ENCODE measurements at places on chromosomes 6 and 20.
A peak's percentile ranks its signal among the peaks of the same experiment; 100 is the strongest.

DNA sequence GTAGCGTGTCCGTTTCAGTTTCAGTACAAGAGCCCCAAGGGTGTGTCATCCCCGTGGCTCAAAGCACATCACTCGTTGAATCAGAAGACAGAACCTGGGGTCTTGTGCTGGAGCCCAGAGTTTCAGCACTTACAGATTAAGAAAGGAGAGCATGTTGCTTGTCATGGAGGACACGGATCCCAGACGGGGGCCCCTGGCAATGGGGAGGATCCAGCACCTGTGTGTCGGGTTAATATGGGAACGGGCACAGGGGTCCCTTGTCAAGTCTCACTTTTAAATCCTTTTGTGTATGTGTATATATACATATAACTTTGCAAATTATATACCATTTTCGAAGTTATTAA, 23.4 kb downstream of the THBS2 start:
- no peak for DNase-seq

GRCh38 chr6:144411531-144412165, 126.5 kb downstream of the UTRN start:
- no peak for DNase-seq

DNA sequence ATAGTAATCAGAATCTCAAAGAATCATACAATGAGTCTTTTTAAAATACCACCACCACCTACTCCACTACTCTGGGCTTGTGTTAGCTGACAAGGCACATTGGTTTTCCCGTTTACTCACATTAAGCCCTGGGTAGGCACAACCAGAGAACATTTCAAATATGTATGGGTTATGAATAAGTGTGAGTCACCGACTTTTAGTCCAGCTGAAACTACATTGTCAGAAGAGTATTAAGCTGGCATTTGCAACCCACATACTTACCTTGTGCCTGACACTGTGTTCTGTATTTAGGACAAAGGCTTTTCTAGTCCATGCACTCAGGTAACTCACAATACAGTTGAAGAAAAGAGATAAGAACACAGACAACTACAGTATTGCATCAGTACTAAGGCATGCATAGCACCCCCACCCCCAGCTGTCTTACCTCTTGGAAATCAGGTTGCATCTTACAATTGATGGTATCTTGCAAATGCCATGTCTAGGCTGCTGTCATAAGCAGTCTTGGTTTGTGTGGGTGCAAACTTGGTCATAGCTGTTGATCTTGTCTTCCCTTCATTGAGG, 40.3 kb upstream of the AHI1 start:
- peak; percentile 50 for DNase-seq

DNA sequence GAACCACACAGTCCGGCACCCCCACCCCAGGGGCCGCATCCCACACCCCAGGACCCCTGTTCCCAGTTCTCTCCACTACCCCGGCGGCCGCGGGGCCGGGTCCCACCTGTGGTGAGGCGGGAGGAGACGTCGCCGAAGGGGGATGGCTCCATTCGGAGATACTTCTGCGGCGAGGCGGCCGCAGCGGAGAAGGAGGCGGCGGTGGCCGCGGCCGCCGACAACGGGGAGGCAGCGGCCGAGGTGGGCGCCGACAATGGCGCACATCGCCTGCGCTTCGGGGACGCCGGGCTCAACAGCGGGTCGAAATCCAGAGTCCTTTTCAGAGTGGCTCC, 723 bp downstream of the AKIRIN2 start:
- no peak for DNase-seq

- DNase-seq = no peak
These were observed 6.3 kb downstream of the VWA7 start for GRCh38 chr6:31770860-31771259.

- no peak for DNase-seq
These were observed 3.7 kb upstream of the FOXO3 start for GRCh38 chr6:108556866-108557493.

GRCh38 chr6:107418118-107418517, 41.2 kb downstream of the PDSS2 start:
- peak; percentile 10 for DNase-seq

DNA sequence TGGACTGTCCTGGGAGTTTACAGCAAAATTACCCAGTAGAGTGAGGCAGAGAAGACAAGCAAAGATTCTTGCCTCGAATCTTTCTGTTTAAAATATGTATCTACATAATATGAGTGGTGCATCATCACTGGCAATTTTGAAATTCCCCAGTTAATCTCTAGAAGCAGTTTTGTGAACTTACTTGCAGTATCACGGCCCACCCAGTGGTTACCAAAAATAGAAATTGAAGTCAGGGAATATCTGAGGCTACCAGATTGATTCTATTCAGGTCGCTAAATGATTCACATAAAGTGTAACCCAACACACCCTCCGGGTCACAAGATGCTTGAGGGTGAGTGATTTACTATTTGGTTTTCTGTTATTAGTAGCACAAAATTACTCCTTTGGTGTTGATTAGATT, 111.9 kb downstream of the PPP1R14C start:
- no peak for DNase-seq

DNA sequence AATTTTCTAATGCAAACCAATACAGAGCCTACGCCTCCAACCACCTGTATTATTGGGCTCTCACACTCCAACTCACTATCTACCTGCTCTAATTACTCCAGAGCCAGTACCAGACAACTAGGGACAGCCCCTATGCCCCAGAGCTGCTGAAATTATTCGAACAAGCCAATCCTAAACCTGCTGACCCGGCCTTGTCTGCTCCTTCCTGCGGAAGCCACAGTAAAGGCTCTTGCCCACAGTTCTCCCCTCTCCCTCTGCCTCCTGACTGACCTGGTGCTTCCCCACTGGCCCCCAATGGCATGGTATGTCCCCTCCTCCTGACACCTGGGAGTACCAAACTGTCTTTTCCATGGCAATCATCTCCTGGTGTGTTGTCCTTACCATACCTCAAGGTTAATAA, 4.1 kb upstream of the TOX2 start:
- no peak for DNase-seq

DNA sequence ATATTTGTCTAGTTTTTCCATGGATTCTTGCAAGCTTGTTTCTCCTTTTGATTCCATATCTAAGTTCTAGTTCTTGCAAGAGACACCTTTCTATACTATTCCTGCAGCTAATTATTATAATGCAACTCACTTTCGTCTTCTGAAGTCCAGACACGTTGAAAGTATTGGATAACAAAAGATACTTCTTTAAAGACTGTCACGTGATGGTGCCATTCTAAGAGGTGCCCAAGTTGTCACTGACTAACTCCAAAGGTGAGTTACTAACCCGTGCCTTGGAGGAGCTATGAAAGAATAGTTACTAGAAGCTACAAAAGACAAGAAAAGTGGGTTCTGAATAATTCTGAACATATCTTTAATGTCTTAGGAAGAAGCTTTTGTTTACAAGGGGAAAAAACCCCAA, 322.6 kb downstream of the HDGFL1 start:
- no peak for DNase-seq

DNA sequence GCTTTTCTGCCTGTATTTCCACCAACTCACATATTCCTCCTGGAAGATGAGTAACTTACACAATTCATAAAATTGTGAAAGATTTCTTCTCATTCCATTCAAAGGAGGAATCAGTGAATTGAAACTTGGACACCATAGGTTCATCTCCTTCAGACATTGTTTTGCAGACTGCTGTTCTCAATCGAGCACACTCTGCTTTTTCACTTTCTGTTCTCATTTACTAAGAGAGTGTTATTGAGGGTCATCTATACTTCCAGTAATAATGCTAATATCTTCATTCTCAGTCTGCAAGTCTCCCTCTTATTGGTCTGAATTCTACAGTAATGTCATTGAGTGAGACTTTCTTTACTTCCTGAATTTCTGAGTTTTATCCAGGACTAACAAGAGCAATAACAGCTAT, 67.5 kb upstream of the FUT9 start:
- DNase-seq = no peak

GRCh38 chr20:50590348-50590664, 80.1 kb downstream of the PTPN1 start:
- no peak for DNase-seq

GRCh38 chr6:33344701-33345697, 27.5 kb upstream of the ZBTB22 start:
- DNase-seq = peak; percentile 97

GRCh38 chr20:47334022-47334551, 22.4 kb downstream of the ZMYND8 start:
- no peak for DNase-seq

DNA sequence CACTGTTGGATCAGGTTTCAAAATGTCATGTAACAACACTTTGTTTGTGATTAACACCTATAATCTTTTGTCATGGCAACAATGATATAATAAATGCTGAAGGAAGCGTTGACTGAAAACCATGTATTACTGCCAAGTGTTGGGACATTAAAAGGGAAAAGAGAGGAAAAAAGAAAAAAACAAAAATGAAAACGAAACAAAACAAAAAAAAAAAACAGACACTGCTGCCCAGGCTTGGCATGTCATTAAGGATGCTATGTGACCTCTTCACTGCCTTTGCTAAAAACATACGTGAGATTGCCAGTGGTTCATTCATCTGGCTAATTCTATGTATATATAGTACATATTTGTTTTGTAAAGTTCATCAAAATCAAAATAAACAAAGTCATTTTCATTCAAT, 516.7 kb upstream of the RNF217 start:
- no peak for DNase-seq

DNA sequence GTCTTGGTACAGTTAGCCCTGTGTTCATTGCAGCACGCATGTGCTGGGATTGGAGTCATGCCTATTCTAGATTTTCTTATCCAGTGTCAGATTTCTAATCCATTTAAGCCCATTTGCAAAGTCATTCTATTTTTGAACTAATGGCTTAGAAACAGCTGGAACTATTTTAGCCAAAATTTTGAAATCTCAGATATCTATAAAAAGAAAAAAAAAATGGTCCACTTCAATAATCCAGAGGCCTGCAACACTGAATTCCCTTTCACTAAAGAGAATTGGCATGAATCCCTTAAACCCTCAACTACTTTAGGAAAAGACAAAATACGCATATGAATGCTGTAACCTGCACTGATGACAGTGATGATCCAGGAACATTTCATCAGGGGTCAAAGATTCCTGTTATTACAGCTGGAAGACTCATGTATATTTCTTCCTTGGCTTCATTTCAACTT, 1.5 kb downstream of the COL21A1 start:
- DNase-seq = no peak

- peak; percentile 51 for DNase-seq
These were observed 474.9 kb upstream of the AGPAT4 start for GRCh38 chr6:161748535-161749416.

- DNase-seq = no peak
These were observed 232.9 kb downstream of the TSHZ2 start for GRCh38 chr20:53205046-53205445.

DNA sequence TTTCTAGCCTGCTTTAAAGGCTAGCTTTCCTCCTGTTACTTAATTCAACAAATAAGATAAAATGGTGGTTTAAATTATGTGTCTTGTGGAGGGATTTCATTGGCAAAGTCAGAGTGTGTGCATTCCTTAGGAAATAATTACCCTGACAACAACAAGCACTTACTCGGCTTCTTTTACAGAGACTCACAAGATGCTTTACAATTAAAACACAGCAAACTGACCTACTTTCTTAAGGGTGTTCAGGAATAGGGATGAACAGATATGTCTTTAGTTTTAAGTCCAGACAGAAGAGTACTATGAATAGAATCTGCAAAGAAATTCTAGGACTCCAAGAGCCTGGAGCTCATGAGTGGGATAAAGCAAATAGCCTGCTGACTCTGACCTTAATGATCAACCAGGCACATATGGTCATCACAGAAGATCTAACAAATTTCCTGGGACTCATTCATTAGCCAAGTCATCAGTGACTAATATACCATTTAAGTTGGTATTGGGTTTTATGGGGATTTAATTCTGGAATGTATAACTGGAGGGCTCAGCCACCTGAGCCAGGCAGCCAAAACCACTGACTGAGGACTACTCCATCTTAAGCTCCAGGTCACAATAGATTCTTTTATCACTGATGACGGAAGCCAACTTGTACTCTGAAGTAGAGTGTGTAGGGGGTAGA, 161.8 kb upstream of the RIMS1 start:
- no peak for DNase-seq

DNA sequence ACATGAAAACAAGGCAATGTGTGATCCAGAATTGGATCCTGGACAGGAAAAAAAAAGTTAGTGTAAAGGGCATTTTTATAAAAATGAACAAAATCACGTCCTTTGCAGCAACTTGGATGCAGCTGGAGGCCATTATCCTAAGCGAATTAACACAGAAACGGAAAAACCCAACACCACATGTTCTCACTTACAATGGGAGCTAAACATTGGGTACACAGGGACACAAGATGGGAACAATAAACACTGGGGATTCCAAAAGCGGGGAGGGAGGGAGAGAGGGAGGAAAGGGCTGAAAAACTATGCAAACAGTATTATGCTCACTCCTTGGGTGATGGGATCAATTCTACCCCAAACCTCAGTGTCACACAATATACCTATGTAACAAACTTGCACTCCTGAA, 91.4 kb upstream of the BTBD3 start:
- no peak for DNase-seq

DNA sequence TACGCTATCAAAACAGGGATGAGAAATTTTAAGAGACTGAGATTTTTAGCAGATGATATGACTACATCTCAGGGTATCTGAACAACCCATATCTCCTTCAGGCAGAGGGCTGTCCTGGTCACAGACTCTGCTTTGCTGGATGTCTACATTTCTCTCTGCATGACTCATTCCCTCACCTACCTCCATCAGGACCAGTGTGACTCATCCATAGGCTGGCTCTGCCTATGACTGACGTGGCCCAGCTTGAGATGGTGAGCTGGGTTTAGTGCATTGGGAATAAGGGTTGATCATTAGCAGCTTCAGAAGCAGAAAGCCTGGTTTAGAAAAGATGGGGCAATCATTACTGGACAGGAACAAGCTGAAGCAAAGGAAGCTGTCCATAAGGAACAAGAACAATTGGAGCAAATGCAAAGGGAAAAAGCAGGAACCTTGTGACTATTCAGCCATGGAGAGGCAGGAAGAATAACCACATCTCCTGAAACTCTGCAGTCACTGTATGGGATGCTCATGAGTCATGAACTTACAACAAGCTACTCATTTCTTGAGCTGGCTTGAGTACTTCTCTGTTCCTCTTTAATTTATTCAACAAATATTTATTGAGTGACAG, 86.4 kb upstream of the CBLN4 start:
- no peak for DNase-seq

- DNase-seq = no peak
These were observed 33.5 kb downstream of the RPP21 start for GRCh38 chr6:30378290-30378937.

GRCh38 chr6:149534742-149535141, 11.1 kb downstream of the PPIL4 start:
- DNase-seq = no peak

- DNase-seq = no peak
These were observed 154.3 kb downstream of the ESR1 start for GRCh38 chr6:151961809-151962208.

- DNase-seq = no peak
These were observed 181.0 kb upstream of the ZNF217 start for GRCh38 chr20:53774461-53775203.

DNA sequence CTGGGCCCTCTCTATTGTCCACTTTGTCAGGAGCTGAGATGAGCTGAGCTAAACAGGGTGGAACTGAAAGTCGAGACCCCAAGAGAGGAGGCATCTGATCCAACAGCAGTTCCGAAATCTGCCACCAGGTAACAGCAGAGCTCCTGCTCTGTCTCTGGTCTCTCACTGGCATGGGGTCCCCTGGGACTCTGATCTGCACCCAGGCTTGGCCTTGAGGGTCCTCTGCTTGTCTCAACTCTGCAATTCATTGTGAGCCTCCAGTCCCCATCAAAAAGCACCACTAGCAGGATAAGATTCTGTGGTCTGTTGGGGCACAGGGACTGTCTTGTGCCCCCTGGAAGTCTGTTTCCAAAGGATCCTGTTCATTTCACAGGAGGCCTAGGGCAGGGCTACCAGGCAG, 62.5 kb upstream of the TOP1 start:
- DNase-seq = no peak

- no peak for DNase-seq
These were observed 189.6 kb downstream of the MAFB start for GRCh38 chr20:40499391-40499790.
